Activated CD4-positive, alpha-beta memory T cell treated with anti-CD3 and anti-CD28 coated beads for 36 hours (primary cell): ENCODE measurements at places on chromosomes 13 and 19. TPM values are rescaled to one million over a fixed set of nuclear protein-coding genes. Genes with fewer than 3 reads are reported as not detected.
A peak's percentile ranks its signal among the peaks of the same experiment; 100 is the strongest.

The KCNC3 gene
- 5.4 TPM for total RNA-seq

DNA sequence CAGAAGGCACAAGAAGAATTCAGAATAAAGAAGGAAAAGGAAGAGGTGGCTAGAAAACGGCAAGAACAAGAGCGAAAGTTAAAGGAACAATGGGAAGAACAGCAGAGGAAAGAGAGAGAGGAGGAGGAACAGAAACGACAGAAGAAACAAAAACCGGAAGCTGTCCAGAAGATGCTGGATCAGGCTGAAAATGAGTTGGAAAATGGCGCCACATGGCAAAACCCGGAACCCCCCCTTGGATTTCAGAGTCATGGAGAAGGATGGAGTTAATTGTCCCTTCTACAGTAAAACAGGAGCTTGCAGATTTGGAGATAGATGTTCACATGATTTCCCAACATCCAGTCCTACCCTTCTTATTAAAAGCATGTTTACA lies 6.7 kb downstream of the CD209 start:
- DNase-seq: no peak

The PRR20E gene
- not detected for total RNA-seq

GRCh38 chr13:25249001-25249543 lies 38.2 kb downstream of the MTMR6 start:
- DNase-seq: no peak

The HRC gene
- not detected for total RNA-seq

The LRRC8E gene
- total RNA-seq: not detected

GRCh38 chr13:113731192-113732175 lies 27.5 kb upstream of the TMEM255B start:
- no peak for DNase-seq

DNA sequence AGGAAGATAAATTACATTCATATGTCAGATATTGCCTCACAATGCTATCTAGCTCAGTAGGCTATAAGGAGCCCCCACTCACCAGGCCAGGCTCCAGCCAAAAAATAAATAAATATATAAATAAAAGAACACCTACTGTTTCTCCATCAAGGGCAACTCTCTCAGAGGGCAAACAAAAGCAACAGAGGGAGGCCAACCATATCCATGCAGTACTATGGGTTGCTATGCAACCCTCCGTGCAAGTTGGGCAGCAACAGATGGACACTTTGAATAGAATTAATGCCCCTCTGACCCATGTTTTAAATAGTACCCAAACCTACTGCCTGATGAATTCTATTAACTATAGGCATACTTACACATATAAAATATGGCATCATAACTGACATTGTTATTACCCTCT lies 279.8 kb upstream of the EDNRB start:
- no peak for DNase-seq

GRCh38 chr13:108483981-108484380 lies 145.4 kb upstream of the MYO16 start:
- DNase-seq: no peak

The ONECUT3 gene
- not detected for total RNA-seq

The KLK10 gene
- total RNA-seq: not detected

DNA sequence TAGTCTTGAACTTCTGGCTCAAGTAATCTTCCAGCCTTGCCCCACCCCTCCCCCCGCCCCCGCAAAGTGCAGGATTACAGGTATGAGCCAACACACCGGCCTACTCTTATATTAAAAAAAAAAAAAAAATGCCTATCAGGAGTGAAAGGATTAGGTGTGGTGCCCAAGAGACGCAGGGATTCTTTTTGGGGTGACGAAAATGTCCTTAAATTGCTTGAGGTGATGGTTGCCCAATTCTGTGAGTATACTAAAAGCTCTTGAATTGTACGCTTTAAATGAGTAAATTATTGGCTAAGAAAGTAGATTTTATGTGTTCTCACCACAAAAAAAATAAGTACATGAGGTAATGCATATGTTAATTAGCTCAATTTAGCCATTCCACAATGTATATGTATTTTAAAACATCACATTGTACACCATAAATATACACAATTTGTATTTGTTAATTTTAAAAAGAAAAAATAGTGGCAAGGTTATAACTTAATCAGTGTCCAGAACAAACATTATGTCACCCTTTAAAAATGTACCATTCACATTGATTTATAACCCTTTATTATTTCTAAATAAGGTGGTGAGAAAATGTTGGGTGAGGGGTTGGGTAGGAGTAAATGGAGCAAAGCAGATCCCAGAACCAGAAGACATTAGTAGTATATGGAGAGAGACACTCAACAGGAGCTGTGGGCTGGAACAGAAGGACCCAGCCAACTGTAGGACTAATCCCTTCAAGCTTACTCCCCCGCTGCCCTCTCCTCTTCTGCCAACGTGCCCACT lies 3.9 kb downstream of the IGSF23 start:
- DNase-seq: no peak

The ZNF581 gene
- 20.1 TPM for total RNA-seq

GRCh38 chr13:45292176-45292575 lies 48.8 kb downstream of the TPT1 start:
- no peak for DNase-seq

DNA sequence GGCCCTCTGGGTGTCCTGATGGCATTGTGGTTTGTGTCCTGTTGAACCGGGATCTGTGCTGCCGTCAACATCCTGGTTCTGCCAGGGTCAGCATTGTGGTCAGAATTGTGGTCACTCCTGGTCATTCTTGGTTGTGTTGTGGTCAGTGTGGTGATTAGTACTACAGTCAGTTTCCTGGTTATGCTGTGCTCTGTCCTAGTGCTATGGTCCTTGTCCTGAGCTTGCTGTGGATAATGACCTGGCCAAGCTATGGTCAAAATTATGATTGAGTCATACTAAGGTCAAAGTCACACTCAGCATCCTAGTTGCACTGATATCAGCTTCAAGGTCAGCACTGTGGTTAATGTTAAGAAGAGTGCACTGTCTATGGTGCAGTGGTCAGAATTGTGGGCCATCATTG lies 4.5 kb upstream of the OLFM2 start:
- DNase-seq: no peak

DNA sequence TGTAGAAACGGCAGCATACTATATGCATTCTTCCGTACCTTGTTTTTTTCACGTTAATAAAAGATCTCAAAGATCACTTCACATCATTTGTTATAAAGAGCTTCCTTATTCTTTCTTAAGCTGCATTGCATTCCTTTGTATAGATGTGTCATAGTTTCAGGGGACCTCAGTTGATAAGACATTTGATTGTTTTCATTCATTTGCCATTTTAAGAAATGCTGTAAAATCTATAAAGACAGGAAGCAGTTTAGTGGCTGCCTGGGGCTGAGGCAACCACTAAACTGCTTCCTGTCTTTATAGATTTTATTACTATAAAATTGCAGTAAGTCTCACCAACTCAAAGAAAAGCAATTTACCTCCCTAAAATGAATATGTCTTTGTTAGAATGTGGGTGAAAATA lies 59.4 kb downstream of the ZDHHC20 start:
- DNase-seq: no peak

- no peak for DNase-seq
These were observed 10.4 kb downstream of the CLASRP start for GRCh38 chr19:45049073-45049736.

The ACP7 gene
- total RNA-seq: 0.31 TPM

- DNase-seq: no peak
These were observed 671.6 kb downstream of the DIAPH3 start for GRCh38 chr13:59492030-59492636.

The VSTM2B gene
- not detected for total RNA-seq

The DLL3 gene
- 0.80 TPM for total RNA-seq

The RGL3 gene
- not detected for total RNA-seq

The LGALS14 gene
- total RNA-seq: 2.5 TPM

- no peak for DNase-seq
These were observed 32.4 kb upstream of the EIF3G start for GRCh38 chr19:10152100-10152499.

DNA sequence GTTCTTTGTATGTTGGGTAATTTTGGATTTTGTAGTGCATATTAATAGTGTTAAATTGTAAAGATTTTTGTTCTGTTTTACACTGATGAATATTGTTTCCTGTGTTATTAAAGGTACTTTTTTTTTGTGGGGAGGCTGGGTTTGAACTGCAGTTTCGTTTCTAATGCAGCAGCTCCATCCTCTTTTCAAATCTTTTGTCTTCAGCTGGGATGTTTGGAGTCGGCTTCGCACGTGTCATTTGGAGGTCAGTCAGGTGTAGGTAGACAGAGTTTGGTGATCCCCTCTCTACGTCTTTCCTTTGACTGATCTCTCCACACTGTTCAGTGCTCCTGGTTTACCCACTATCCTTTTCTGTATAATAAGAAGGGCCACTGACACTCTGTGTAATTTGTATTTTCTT lies 30.3 kb downstream of the TDRD3 start:
- DNase-seq: peak; percentile 12
